Aorta (tissue), 5 donors: ENCODE measurements at places on chromosomes 12 and 14. TPM values are rescaled to one million over a fixed set of nuclear protein-coding genes. Genes with fewer than 3 reads are reported as not detected.

The REM2 gene
- 0.75 TPM for total RNA-seq

The RAPGEF3 gene
- 139 TPM for total RNA-seq

The DPPA3 gene
- not detected for total RNA-seq

The JAG2 gene
- total RNA-seq: 32.1 TPM

The POTEM gene
- not detected for total RNA-seq

The SYT10 gene
- total RNA-seq: 0.30 TPM

The PTPN6 gene
- 42.3 TPM for total RNA-seq

The MARCHF9 gene
- 17.1 TPM for total RNA-seq

- no peak for DNase-seq
Measured at GRCh38 chr14:49287004-49287403, 299.2 kb downstream of the RPS29 start.

DNA sequence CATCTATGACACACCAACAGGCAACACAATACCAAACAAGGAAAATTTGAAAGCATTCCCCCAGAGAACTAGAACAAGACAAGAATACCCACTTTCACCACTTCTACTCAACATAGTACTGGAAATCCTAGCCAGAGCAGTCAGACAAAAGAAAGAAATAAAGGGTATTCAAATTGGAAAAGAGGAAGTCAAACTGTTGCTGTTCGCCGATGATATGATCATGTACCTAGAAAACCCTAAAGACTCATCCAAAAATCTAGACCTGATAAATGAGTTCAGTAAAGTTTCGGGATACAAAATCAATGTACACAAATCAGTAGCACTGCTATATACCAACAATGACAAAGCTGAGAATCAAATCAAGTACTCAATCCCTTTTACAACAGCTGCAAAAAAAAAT is 8.1 kb upstream of the ATL1 start:
- DNase-seq: no peak

GRCh38 chr12:31773867-31774266 is 45.0 kb upstream of the AMN1 start:
- no peak for DNase-seq

DNA sequence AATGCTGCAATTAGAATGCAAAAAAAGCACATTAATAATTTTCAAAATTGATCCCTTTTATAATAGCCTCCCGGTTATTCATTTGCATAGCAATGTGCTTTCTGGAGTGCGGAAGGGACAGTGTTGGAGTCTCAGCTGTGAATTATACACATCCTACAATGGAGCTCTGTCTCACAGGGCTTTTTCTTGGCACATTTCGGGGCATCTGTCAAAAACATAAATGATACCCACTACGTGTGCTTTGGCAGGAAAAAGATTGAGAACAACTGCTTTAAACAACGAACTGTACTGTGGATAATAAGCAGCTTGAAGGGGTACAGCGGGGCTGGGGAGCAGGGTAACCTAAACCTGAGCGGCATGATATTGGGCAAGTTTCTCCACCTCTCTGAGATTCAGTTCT is 123.1 kb downstream of the PAH start:
- no peak for DNase-seq

- DNase-seq: no peak
Measured at GRCh38 chr12:72574138-72574537, 302.0 kb downstream of the TRHDE start.

GRCh38 chr14:48738186-48738925 is 847.8 kb downstream of the RPS29 start:
- DNase-seq: no peak

DNA sequence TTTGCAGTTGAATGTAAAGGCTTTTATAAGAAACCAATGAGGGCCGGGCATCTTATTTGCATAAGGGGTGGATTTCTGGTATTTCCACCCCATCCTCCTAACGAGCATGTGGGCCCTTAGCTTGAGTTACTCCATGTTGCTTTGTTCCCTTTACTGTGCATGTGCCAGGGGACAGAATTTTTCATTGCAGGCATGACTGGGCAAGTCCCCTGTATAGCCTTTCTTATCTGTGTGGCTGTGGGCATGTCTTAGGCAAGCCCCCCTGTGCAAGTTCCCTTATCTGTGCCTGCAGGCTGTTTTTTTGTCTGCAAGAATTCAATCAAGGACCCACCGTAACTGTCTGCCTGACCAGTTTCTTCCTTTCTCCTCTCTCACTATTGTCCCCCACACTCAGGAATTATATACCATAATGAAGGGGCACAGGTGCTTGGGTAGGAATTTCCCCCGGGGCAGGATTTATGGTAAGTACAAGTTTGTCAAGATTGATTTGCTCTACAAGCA is 152.2 kb upstream of the CNOT2 start:
- no peak for DNase-seq

DNA sequence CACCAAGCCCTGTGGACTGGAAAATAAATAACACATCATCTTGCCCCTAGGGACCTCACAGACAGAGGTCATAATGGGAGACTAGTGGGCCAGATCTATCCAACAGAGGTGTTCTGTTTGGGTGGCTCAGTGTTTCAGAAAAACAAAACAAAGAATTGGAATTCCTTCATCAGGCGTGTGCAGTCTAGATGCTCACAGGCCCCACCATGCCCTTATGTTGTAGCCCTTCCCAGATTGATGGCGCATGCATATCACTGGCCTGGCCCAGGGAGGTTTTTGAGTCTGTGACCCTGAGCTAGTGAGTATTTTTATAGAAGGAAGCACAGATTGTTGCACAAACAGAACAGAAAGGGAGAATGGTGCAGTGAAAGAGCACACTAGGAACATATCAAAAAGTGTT is 859.6 kb downstream of the BCL11B start:
- DNase-seq: no peak

- DNase-seq: no peak
Measured at GRCh38 chr14:61574514-61574807, 120.9 kb upstream of the HIF1A start.

GRCh38 chr12:84495711-84496110 is 416.9 kb downstream of the SLC6A15 start:
- DNase-seq: no peak

DNA sequence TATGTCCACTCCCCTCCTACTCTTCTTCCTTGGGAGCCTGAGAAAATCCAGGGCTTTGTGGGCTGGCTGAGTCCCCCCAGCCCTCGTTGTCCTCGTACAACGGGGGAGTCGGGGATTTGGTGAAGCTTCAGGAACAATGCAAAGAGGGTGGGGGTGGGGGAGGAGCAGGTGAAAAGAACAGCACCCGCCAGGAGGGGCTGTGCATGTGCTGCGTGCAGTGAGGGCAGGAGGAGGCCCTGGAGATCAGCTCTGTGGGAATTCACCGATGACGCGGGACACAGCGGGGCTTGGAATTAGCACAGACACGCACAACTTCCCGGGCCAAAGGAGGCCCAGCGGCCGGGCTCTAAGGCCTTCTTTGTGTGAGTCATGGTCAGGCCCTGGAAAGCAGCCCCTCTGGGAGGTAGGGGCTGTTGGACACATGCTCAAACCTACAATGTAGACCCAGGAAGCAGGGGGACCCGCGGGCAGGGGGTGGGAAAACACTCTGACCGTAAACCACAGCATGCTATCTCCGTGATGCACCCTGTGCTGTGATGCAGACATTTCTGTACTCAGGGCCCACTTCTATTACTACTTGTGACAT is 32.8 kb downstream of the RBM19 start:
- DNase-seq: no peak

DNA sequence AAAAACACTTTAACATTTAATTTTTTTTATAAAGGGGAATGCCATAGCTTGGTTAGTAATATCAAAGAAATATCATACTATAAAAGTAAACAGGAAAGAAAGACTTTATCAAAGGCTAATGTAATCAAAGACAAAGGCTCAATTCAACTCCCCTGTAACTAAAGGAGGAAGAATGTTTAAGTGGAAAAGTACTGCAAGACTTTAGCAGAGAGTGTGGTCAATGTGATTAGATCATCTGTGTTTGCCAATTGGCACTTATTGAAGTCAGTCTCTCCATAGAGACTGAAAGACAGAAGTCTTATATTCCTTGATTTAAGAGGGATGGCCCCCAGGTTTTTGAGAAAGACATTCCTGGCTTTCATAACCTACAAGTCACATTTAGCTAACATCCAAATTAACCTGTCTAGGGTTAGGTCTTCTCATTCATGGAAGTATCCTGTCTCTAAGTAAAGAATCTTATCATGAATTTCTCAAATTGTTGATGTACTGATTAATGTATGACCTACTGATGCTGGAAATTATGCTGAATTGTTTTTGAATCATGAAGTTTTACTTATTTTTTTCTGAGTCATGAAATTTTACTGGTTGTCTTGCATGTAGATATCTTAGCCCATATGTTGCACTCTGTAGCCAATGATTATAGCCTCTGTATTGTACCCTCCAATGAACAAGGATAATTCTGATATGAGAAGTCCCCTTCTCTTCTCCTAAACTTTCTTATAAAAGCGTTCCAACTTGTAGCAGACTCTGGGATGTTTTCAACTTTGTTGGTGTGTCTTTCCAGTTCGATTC is 65.4 kb downstream of the ATXN7L3B start:
- no peak for DNase-seq

DNA sequence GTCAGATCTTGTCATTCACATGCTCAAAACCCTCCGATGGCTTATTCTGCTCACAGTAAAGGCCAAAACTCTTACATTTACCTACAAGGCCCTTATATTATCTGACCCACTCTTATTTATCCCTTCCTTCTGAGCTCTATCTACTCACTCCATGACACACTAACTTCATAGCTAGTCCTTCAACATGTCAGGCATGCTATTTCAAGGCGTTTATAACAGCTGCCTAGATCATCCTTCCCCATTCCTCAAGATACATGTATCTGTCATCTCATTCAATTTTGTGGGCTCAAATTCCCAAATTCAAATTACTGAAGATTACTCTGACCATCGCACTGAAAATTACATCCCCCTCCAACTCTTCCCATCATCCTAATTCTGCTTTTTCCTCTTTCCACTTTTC is 6.9 kb downstream of the MIS18BP1 start:
- no peak for DNase-seq

GRCh38 chr12:24798335-24798734 is 150.6 kb downstream of the BCAT1 start:
- no peak for DNase-seq
